ENCODE measurements at places on chromosomes 16 and 17.

GRCh38 chr17:58487589-58488427 lies at the start of gene HSF5:
Gene HSF5 (minus strand): TSS chr17:58488408. CDS start chr17:58488274, 134 bp downstream.
- peak; percentile 63 for DNase-seq

DNA sequence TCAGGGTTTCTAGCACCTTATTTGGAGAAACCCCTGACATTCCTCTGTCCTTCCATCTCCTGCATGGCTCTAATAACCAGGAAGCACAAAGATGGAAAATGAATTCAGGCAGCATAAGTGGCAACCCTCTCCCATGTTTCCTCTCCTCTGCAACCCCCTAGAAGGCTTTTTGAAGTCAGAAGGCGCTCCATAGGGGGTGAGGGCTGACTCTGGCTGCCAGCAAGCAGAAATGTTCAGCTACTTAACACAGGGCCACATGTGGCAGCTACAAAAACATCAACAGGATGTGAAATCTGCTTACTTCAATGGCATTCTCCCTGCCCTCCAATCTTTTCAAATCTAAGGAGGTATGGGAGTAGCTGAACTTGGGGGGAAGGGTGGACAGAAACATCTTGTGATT lies 55.2 kb upstream of the IRX5 start:
- DNase-seq = no peak

DNA sequence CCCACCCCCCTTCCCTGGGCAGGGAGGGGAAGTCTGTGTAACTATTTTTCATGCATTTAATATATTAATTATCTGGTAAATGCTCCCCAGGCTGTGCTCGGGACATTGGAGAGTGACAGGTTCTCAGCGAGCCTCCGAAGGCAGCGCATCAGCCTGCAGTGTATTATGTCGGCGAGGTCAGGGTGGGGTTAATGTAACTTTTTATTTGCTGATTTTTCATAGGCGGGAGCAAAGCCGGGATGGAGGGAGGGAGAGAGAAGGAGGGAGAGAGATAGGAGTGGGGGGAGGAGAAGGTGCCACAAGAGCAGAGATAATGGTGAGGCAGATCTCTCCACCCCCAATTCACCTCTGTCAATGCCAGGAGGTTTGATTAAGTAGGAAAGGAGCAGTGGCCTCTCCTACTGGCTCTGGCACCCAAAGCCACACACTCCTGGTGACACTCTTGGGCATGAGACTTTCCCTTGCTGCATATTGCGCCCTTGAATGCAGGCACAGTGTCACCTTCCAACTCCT lies 104.0 kb downstream of the MRM1 start:
- no peak for DNase-seq

DNA sequence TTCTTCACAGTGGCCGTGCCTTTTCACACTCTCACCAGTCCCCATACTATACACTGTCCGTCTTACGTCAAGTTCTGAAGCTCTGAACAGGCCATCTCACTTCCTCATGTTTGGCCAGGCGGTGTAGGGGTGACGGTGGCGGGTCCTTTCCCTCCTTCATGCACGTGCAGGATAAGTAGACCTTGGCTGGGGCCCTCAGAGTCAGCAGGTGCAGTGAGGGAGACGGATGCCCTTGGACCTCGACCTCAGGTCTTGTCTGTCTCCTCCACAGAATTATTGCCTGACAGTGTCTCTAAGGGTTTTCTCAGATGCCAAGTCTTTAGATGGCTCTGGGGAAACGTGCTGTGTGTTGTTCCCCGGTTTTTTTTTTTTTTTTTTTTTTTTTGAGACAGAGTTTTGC lies 37.6 kb downstream of the RAB11FIP3 start:
- DNase-seq = no peak

- no peak for DNase-seq
Measured at GRCh38 chr16:76195648-76196047, 81.6 kb upstream of the CNTNAP4 start.

- no peak for DNase-seq
Measured at GRCh38 chr16:50816901-50817555, 75.1 kb downstream of the CYLD start.

DNA sequence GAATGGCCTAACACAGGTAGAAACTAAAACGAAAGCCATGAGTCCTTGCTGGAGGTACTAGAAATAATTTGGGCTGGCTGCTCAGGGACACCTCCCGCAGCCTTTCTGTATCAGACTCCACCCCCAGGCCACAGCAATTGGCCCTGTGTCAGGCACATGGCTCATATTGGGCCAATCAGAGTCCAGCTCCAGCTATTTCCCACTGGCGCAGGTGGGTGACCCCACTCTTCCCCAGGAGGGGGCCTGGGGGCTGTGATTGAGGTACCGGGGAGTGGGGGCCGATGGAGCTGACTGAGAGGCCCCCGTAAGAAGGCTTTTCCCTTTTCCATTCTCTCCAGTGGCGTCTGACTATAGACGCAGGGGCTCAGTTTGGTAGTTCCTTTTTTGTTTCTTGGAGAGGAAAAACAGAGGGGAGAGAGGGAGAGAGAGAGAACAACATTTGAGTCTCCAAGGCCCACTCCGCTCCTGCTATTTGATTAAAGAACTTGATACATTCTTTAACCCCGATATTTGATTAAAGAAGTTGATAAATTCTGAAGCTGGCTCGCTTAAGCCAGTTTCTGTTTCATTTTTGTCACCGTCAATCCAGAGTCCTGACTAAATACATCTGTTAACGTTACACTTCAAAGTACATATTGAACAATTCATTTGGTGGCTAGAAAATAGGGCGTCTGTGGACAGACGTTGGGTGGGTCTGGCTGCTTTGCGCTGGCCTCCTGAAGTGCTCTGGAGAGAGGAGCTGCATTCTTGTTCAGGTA lies 26.3 kb downstream of the FOXL1 start:
- DNase-seq = no peak

- no peak for DNase-seq
Measured at GRCh38 chr16:55349867-55350266, 25.9 kb downstream of the IRX6 start.

- no peak for DNase-seq
Measured at GRCh38 chr17:56475116-56475515, 118.4 kb upstream of the NOG start.

DNA sequence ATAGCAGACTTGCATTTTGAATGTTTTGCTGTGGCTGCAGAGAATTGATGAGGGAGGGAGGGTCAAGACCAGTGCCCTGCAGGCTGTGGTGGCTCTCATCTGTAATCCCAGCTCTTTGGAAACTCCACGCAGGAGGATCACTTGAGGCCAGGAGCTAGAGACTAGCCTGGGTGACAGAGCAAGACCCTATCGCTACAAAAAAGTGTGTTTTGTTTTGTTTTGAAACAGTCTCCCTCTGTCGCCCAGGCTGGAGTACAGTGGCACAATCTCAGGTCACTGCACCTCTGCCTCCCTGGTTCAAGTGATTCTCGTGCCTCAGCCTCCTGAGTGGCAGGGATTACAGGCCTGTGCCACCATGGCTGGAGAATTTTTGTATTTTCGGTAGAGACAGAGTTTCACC lies 1.9 kb upstream of the UBE2G1 start:
- no peak for DNase-seq

- no peak for DNase-seq
Measured at GRCh38 chr17:69761767-69762321, 313.2 kb upstream of the KCNJ16 start.

DNA sequence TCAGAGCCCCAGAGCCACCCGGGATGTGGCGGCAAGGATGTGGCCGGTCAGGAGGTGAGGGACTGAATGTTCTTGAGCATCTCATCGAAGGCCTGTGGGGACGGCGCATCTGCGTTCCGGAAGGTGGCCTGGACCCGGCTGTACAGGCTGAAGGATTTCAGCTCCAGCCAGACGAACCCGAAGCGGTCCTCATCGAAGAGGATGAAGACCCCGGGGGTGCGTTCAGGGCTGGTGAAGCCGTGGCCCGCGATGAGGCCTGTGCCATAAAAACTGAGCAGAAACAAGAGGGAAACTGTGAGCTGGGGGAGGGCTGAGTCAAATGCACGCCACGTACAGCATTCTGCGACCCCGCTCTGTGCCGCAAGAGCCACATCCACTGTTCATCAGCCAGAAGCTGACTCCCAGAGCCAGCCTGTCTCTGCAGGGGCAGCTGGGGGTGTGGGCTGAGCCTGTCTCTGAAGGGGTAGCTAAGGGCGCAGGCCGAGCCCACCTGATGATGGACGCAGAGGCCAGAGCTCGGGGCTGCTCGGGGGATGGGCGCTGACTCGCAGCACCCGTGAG lies 14.1 kb upstream of the C16orf95 start:
- no peak for DNase-seq

DNA sequence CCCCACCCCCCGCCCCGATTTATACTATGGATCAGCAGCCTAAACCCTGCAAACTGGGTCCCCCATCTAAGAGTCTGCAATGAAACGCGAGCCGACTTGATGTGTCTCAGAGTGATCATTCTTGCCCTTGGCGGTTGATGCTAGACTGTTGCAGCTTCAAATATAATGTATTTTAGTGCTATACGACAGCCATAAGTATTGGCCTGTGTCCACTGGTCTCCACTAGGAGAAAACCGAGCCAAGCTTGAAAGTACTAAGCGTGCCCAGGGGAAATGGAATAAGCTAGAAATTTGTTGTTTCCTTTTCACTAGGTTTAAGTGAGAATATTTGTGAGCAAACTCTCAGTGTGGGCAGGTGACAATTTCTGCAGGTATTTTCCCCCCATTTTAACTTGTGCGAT lies 711.2 kb downstream of the MAF start:
- DNase-seq = no peak

- DNase-seq = no peak
Measured at GRCh38 chr17:55340686-55341085, 75.9 kb downstream of the HLF start.

DNA sequence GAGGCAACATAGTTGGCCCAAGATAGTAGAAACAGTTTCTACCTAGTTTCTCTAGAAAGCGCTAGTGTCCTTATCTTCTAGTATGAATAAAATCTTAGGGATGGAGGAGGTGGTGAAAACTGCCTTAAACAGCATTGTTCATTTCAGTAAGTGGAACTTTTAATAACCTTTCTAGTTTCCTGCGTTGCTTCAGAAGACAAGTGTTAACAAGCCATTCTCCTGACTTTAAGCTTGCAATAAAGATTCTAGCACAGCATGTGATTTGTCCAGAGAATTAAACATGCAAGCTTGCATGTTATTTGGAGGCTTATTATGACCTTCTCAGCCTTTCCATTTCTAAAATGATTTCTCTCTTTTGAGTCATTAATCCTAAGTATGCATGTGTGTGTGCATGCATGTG lies 72.3 kb downstream of the TANGO6 start:
- DNase-seq = no peak
